ENCODE measurements at places on chromosomes 11 and 22. TPM values are rescaled to one million over a fixed set of nuclear protein-coding genes. Genes with fewer than 3 reads are reported as not detected.

SLC1A2 gene
- total RNA-seq, result 270 TPM

C11orf91 gene
- total RNA-seq, result not detected

TREH gene
- total RNA-seq, result not detected

TP53AIP1 gene
- 0.59 TPM for total RNA-seq

MS4A7 gene
- 11.0 TPM for total RNA-seq

GRIA4 gene
- total RNA-seq, result 206 TPM

MS4A6E gene
- not detected for total RNA-seq

ZNF214 gene
- 11.5 TPM for total RNA-seq

DSCAML1 gene
- 4.4 TPM for total RNA-seq

BRSK2 gene
- total RNA-seq, result 14.1 TPM

LAYN gene
- total RNA-seq, result 13.5 TPM

CWC15 gene
- total RNA-seq, result 51.8 TPM

NRGN gene
- total RNA-seq, result 1.8 TPM

KRTAP5-2 gene
- total RNA-seq, result not detected

CTTN gene
- 139 TPM for total RNA-seq

PNPLA5 gene
- 0.22 TPM for total RNA-seq

UFD1 gene
- total RNA-seq, result 51.5 TPM

BIK gene
- 0.50 TPM for total RNA-seq

SCGB1D2 gene
- total RNA-seq, result not detected

MFRP gene
- total RNA-seq, result not detected

PKDREJ gene
- 0.20 TPM for total RNA-seq

UCP3 gene
- total RNA-seq, result 2.5 TPM

MS4A3 gene
- total RNA-seq, result 29.5 TPM

PRSS23 gene
- 25.5 TPM for total RNA-seq

SLC25A45 gene
- total RNA-seq, result 2.3 TPM

VSTM5 gene
- total RNA-seq, result 7.2 TPM

MRGPRF gene
- 13.4 TPM for total RNA-seq

FAM180B gene
- total RNA-seq, result 1.8 TPM

LRRN4CL gene
- 3.2 TPM for total RNA-seq

CCDC87 gene
- 0.77 TPM for total RNA-seq

DTX4 gene
- 28.3 TPM for total RNA-seq

SCN2B gene
- 24.6 TPM for total RNA-seq

SMC1B gene
- total RNA-seq, result not detected

CNGA4 gene
- total RNA-seq, result 0.20 TPM

OR4A16 gene
- total RNA-seq, result not detected

THAP12 gene
- 66.1 TPM for total RNA-seq

TSSK2 gene
- not detected for total RNA-seq

RHOD gene
- 16.8 TPM for total RNA-seq

KRTAP5-7 gene
- total RNA-seq, result 0.17 TPM

IL18 gene
- total RNA-seq, result 18.2 TPM

TSPAN32 gene
- 1.8 TPM for total RNA-seq

MRGPRX1 gene
- not detected for total RNA-seq

Data from spinal cord (tissue), 10 donors.